ENCODE measurements at places on chromosomes 7 and 10.

GRCh38 chr7:99109108-99110051, 34.5 kb downstream of the SMURF1 start:
- DNase-seq: no peak

DNA sequence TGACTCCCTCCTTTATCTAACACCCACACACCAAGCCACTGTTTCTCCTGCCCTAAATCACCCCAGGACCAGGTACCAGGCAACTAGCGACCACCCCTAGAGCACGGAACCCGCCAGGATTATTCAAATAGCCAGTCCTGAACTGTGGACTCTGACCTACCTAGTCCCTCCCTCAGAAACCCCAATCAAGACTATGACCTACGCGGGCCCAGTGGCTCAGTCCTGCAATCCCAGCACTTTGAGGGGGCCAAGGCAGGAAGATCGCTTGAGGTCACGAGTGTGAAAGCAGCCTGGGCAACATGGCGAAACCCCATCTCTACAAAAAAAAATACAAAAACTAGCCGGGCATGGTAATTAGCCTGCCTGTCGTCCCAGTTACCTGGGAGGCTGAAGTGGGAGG, 232.8 kb upstream of the FOXK1 start:
- no peak for DNase-seq

DNA sequence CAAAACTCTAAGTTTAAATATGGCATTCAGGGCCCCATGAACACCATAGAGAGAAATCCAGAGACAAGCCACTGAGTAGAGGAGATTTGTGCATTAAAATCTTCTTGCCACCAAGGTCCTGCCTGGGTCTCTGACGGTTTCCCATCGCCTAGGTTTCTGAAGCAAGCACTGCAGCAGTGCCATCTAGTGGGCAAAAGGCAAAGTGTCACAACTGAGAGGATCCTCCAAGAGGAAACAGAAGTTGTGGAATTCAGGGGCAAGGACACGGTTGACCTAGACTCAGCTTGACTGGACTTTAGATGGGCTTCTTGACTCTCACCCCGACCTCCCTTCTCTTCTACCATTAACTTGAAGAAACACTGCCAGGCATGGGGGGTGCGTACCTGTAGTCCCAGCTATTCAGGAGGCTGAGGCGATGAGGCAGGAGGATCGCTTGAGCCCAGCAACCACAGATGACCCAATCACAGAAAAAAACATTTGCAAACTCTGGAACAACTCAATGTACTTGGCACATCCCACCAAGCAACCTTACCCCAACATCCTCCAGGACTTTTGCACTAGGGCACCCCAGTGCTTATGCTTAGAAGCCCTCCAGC, 604.1 kb downstream of the GALNT17 start:
- DNase-seq: peak; percentile 31

- no peak for DNase-seq
These were observed 90.1 kb upstream of the ANKRD1 start for GRCh38 chr10:91010952-91011351.

DNA sequence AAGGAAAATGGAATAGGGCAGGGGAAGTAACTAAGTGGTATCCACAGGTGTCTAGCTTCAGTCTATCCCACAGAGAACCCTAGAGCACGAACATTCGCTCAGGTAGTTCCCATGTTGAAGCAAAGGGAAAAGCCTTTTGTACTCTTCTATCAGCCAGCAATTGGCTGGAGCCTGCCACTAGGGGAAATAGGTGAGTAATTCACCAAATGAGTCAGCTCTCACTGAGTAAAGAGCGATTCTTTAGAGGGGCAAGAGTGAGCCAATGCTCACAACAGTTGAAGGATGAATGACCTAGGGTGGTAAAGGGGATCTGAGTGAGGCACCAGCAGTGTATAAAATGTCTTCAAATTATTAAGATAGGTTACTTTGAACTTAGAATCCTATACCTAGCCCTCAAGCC, 94.1 kb upstream of the ZNF800 start:
- DNase-seq: no peak

DNA sequence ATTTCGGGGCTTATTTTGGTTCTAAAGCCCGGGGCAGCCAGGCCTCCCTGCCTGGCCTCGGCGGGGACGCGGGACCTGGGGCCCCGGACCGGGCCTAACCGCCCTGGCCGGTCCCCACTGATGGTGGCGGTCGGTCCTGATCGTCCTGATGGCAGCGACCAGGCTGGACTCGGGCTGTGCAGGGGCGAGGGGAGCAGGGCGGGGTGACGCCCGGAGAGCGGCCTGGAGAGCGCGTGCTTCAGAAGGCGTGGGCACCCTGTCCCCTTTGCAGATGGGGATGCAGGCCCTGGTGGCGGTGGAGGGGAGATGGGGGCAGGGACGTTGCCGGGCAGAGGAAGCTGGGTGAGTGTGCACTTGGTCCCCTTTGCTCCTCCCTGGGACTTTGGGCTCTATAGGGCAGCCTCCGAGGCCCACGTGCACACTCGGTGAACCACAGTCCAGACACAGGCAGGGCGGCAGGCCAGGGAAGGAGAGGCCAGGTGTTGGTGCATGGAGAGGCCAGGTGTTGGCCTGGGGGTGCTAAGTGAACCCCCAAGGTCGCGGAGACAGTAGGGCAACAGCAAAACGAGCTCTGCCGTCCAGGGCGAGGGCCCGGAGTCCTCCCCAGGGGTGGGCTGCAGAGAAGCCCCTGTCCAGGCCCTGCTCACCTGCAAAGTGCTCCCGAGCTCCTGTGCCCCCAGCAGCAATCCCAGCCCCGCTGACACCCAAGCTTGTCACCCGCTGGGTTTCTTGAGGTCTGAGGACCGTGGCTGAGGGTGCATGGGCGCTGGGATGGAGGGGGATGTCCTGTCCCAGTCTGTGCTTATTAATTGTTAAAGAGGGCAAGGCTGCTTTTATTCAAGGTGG, 42.4 kb upstream of the FAM20C start:
- DNase-seq: no peak

- DNase-seq: no peak
These were observed 473.9 kb downstream of the AUTS2 start for GRCh38 chr7:70072220-70072619.

- DNase-seq: no peak
These were observed 243.3 kb upstream of the CELF2 start for GRCh38 chr10:10774416-10774815.

DNA sequence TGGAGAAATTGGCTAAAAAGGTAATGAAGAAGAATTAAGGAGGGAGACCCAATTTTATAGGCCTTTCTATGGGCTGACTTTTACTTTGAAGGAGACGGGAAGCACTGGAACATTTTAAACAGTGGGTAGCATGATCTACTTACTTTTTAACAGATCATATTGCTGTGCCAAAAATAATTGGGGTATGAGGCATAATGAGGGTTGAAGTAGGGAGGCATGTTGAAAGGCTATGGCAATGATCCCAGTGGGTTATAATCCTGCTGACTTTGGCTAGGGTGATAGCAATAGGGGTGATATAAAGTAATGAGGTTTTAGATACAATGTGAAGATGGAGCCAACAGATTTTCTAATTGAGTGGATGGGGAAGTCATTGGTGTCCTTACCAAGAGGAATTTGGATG, 73.2 kb downstream of the GPR37 start:
- no peak for DNase-seq

- DNase-seq: no peak
These were observed 27.2 kb downstream of the DPYSL4 start for GRCh38 chr10:132213917-132214316.

GRCh38 chr10:93469454-93469853, 12.7 kb downstream of the MYOF start:
- peak; percentile 69 for DNase-seq

- peak; percentile 47 for DNase-seq
These were observed 102.3 kb downstream of the SLC25A13 start for GRCh38 chr7:96219378-96220130.

- no peak for DNase-seq
These were observed 35.6 kb downstream of the SYPL1 start for GRCh38 chr7:106076537-106076936.

- no peak for DNase-seq
These were observed 2.1 kb downstream of the CNNM1 start for GRCh38 chr10:99331207-99331803.

GRCh38 chr7:155496267-155497005, 38.5 kb downstream of the EN2 start:
- DNase-seq: no peak

GRCh38 chr10:52194191-52194590, 119.9 kb upstream of the DKK1 start:
- DNase-seq: no peak

GRCh38 chr7:28096713-28097112, 83.9 kb downstream of the JAZF1 start:
- DNase-seq: peak; percentile 81

DNA sequence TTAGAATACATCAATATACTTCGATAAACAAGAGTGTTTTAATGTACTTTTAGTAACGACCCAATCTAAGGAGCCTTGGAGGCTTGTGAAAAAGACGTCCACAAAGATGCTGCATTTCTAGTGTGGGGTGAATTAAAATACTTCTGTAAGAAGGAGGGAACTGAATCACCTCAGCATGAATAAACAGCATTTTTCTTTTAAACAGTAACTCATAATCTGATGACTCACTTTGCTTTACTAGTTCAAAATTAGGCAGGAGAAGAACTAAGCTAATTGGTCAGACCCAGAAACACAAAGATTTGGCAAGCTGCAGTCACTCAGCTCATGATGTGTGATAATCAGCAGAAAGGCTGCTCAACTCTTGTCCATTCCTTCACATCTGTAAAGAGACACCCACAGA, 24.2 kb downstream of the NCOA4 start:
- DNase-seq: peak; percentile 59

Data from fibroblast of gingiva (primary cell).